Activated CD4-positive, alpha-beta T cell treated with anti-CD3 and anti-CD28 coated beads, Interleukin-2, amount 10 ng/mL, durations not matched to agents 7 days and 5 days (primary cell): ENCODE measurements at places on chromosomes 13 and 19.
A peak's percentile ranks its signal among the peaks of the same experiment; 100 is the strongest.

DNA sequence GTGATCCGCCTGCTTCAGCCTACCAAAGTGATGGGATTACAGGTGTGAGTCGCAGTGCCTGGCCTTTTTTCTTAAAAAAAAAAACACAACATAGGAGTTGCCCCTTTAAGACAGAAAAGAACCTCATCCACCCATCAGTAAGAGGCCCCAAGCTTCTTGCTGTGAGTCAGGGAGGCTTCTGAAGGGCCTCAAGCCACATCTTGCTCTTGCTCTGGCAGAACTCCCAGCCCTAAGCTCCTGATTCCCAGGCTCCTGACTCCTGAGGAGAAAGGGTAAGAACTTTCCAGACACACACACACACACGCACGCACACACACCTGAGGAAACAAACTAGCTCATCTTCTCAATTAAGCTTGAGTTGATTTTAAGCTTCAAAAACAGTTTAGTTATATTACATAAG is 6.9 kb downstream of the ETFB start:
- DNase-seq, result no peak

DNA sequence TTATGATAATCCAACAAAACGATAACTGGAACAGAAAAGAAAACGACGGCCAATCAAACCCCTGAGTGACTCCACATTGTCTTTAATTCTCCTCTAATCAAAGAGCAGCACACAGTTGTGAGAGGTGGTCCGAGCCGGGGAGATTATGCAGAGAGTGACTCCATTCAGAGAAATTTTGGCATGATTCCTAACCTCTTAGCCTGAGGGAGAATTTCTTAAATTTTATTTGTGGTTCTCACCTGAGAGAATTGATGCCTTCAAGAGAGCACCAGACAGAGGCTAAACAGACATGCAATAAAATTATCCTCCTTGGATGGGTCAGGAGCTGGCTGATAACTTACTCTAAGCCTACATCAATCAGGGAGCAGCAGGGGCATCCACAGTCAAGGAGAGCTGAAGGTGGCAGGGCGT is 310.0 kb upstream of the KLF12 start:
- DNase-seq, result no peak

GRCh38 chr19:50024719-50025021 is 502 bp downstream of the VRK3 start:
- no peak for DNase-seq

- DNase-seq, result no peak
These were observed 15.5 kb downstream of the MKNK2 start for GRCh38 chr19:2035590-2035991.

GRCh38 chr13:113723410-113724015 is 35.5 kb upstream of the TMEM255B start:
- DNase-seq, result no peak

DNA sequence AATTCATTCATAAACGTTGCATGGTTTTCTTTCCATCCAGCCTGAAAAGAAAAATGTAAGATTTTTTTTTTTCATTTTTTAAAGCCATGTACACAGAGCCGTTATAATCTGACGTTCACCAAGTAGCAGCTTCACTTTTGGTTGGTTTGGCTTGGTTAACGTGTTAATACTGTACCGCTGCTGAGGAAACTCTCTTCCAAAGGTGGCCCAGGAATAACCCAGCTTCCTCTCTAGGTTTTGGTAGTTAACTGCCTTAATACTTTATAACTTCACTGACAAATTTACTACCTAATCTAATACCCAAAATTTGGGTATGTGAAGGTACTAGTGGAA is 1.7 kb downstream of the INTS6 start:
- peak; percentile 10 for DNase-seq

DNA sequence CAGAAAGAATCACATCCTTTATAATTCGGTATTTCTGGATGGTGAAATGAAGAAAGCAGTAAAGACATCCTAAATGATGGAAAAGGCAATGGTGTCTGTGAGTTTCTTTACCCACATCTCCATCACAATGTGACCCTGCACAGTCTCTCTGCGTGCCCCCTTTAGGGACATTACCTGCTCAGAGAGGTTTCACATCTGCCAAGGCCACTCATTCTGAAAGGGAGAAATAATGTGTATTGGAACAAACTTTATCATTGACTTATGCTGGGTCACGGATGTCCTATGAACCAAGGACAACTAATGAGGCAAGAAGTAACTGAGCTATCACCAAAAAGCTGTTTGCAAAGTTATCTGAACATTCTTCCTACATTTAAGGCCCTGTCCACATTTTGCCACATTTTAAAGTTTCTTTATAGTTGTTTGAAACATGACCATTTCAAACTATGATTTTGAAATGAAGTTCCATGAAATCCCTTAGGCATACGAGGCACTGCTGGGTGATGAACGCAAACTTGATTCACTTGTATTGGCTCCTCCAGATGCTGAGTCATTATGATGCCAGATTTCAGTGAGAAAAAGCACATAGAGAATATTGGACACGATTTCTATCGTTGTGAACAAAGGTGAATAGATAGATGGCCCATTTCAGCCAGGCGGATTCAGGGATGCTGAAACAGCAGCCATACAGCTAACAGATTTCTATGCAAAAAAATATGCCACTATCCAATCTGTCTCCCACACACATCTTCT is 63.5 kb upstream of the HMGB1 start:
- DNase-seq, result no peak

GRCh38 chr13:100962585-100962984 is 288.0 kb upstream of the TMTC4 start:
- DNase-seq, result no peak
